Esophagus muscularis mucosa (tissue), 4 donors: ENCODE measurements at places on chromosomes 2 and 18.

DNA sequence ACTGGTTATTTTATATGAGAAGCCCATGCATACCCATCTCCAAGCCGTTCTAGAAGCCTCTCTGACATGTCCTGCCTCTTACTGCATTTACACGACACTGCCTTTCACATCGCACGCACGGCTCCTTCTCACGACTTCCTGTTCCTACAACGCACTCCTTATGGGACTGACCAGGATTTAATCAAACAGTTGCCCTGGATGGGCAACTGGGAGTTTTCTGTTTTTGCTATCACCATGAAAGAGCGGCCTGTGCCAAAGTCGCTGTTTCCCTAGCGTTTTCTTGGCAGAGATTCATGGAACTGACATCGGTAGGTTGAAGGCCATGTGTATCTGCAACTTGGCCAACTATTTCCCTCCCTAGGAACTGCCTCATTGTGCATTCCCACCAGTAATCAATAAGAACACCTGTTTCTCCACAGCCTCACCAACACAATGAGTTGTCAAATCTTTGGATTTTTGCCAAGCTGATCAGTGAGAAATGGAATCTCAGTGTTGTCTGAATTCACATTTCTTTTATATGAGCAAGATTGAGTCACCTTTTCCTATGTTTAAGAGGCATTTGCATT lies 97.2 kb upstream of the OTOS start:
- no peak for DNase-seq

DNA sequence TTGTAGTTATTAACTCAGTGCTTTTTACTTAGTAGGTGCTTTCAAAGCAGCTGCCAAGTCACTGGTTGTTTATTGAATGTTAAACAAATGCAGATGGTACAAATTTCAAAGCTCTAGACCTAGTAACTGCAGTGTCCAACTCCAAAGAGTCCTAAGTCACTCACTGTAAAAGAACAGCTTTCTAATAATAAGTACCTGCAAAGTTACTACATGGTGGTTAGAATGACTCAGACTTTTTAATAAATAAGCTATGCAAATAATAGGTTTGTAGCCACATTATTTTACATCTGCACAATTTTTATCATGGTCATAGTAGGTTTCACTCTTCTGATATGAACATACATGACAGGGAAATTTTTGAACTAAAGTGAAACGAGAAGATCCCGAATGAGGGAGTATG lies 1620.4 kb upstream of the CELF4 start:
- no peak for DNase-seq

DNA sequence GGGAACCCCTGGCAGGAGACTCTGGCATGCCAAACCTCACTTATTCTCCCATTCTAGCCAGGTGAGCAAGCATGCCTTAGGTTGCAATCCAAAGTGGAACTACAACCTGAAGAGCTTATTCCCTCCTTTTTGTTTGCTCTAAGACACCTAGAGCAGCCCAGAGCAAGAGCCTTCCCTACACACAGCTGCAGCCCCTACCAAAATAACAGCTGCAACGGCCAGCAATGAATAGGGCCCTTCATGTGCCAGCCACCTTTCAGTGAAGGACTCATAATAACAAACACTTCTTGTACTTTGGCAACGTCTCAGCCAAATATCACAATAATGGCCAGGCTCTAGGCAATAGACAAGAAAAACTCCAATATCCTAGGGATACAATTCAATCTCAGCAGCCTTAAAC lies 178.7 kb downstream of the ALK start:
- DNase-seq = no peak

DNA sequence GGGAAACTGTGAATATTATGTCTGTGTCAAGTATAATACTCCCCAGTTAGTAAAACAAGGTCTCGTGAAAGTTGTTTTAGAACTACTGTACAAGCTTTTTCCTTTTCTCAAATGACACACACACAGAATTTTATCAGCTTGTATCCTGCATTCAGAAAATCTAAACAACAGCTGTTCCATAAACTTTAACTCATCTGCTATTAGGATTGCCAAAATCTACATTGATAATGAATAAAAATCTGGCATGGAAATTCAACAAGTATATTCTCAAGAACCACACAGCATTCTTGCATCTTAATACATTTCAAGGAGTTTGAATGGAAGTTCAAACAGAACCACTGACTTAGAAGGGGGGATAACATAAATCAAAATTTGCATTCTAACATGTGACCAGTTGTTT lies 151.2 kb downstream of the SLC39A10 start:
- DNase-seq = no peak

DNA sequence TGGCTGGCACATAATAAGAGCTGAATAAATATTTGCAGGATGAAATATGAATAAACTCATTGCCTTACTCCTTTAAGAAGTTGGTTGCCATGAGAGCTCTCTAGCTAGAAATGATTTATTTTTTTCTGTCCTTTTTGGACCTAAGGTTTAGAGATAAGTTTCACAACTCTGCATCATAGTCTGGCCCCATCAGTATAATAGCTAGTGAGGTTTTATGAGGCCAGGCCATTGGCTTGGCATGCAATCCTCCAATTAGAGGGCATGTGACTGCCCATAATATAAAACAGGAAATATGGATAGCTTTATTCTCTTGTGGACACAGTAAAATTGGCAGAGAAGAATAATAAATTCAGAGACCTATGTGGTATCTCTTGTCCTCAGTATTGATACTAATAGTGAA lies 26.2 kb upstream of the INSIG2 start:
- no peak for DNase-seq

GRCh38 chr18:56460581-56460980 lies 177.8 kb downstream of the TXNL1 start:
- DNase-seq = no peak

GRCh38 chr18:9474108-9474982 lies 968 bp upstream of the RALBP1 start:
- DNase-seq = peak; percentile 96

DNA sequence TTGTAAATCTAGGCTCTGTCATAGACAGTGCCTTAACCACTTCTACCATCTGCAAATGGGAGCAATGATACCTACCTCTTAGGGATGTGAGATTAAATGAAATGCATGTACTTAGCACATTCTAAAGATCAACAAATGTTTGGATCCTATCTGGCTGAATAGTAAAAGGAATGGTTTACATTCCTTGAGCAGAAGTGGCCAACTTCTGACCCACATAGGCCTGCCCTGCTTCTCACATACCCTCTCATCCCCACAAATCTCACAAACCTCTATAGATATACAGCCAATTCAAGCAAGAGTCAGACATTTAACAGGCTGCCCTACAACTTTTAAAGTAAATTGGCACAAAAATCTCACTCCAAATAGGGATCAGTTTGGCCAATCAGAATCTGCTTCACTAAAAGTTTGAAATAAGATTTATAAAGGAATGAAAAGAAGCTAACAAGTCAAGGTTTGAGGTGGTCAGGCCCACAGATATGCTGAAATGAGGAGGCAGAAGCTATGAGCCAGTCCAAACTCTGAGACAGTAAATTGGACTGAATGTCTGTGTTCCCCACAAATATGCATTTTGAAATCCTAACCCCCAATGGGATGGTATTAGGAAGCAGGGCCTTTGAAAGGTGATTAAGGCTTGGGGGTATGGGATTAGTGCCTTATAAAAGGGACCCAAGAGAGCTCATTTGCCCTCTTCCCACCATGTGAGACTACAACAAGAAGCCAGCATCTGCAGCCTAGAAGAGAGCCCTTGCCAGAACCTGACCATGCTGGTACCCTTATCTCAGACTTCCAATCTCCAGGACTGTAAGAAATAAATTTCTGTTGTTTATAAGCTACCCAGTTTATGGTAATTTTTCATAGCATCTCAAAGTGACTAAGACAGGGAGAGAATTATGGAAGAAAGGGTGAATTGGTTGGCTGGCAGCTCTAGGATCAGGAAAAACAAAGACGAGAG lies 227.8 kb upstream of the RBMS1 start:
- no peak for DNase-seq

- no peak for DNase-seq
These were observed 52.3 kb downstream of the RAB10 start for GRCh38 chr2:26086155-26086637.

GRCh38 chr2:128505575-128506526 lies 187.2 kb upstream of the HS6ST1 start:
- no peak for DNase-seq

DNA sequence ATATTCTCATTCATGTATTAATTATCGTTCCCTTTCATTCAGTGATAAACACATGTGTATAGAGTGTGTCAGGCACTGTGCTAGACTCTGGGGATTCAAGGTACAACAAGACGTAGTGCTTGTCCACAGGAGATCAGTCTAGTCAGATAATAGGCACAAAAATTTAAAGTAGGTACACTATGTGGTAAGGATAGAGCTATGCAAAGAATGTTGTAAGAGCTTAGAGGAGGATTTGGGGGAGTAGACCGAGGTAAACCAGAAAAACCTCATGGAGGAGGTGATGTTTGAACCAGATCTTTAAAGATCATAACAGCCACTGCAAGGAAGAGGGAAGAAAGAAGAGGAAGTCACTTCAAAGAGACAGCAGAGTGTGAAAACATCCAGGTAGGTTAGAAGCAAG lies 256.9 kb upstream of the DDX18 start:
- DNase-seq = no peak

GRCh38 chr2:213238753-213239495 lies 45.3 kb upstream of the SPAG16 start:
- no peak for DNase-seq

- no peak for DNase-seq
These were observed 9.7 kb downstream of the DRC1 start for GRCh38 chr2:26411419-26411818.

DNA sequence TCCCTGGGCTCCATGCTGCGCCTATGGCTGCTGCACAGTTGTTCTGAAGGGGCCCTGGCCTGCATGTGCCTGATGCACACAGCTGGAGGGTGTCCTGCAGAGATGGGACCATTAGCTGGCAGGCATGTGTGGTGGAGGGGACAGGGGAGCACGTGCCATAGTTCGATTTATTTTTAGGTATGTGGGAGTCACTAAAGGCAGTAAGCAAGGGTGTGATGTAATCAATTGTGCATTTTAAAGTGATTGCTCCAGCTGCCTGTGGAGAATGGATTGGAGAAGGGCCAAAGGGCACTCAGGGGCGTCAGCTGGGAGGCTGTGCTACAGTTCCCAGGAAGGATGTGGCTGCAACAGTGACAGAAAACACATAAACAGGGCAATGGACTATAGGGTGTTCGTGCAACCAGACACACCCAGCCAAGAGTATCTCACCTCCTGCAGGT lies 205.1 kb downstream of the ARL4C start:
- DNase-seq = no peak

DNA sequence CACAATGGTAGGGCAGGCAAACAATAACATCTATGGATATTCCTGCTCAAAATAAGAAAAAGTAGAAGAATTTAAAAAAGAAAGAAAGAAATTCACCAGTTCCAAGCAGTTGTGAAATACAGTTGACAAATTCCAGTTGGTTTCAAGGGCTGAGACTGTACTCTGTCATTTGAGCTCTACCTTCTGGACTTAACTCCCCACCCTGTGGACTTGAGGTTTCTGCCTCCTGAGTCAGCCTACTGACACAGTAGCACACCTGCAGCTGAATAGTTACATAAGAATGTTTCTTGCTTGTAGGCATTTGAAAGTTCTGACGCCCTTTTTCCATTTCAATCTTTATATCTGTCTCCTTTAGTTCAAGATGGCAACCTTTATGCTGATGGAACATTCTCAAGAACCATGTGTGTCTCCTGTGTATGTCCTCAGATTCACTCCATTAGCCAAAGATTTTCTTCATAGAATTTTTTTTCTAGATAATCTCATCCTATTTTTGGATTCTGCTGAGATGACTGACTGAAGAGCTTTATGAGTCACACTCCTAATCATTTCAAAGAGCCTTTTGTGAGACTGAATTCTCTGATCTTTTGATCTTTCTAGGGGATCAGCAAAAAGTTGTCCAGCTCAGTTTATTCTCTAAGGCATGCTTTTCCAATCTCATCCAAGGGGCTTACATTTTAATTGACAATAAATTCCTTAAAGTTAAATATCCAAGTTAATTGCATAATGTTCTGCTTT lies 19.1 kb downstream of the NETO1 start:
- DNase-seq = no peak

DNA sequence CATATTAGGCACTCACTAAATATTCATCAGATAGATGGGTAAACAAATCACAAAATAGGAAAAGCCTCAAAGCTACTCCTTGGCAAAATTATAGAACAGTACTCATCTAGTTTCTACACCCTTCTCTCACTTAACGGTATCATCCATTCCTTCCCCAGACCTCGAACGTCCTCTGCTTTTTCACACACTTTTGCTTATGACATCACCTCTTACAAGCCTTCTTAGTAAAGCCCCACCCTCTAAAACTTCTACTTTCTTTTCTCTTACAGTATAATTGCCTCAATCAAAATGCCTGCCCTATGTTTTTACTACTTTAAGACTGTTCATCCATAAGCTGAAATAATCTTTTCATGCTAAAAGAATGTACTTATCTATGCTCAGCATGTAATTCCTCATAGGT lies 8.1 kb downstream of the CHN1 start:
- no peak for DNase-seq

DNA sequence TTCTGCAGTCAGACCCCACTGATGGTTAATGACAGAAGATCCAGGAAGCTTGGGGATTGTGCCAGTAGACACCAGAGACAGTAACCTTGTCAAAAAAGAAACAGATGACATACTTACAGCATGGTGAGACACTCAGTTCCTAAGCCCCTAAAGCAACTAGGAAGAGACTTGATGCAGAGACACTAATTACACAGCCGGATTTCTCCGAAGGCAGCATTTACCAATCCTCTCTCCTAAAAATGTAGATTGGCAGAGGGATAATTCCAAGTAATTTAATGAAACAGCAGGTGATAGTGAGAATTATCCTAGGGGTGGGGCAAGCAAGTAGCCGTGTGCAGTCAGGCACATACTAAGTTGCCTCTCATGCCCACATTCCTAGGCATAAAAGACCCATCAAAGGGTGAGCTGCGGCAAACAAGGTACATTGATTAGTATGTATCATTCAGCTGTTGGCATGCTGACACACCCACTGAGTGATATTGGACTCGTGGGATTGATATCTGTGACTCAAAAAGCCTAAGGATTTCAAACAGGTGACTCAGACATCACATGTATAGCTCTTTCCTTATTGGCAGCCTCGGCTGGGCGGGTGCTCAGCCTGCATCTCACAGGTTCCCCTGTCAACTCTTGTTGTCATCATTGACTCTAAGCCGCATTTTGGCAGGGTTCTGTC lies 296.7 kb upstream of the ATP5MC3 start:
- no peak for DNase-seq

DNA sequence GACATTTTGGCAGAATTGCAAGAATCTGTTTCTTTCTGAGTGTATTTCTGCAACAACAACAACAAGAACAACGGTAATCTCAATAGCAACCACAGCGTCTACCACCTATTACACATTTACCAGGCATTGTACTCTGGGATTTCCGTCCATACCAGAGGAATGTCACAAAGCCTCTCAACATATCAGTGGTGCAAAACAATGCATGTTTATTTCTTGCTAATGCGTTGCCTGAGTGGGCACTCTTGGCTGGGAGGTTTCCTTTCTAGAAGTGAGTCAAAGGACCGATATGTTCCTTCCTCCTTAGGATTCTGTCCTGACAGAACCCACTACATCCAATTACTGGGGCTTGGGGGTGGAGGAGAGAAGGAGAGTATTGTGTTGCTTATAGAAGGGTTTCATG lies 585.6 kb downstream of the TSN start:
- no peak for DNase-seq

GRCh38 chr2:219684721-219685689 lies 57.6 kb downstream of the SLC4A3 start:
- no peak for DNase-seq

GRCh38 chr2:43139501-43139900 lies 86.9 kb downstream of the ZFP36L2 start:
- DNase-seq = no peak

- no peak for DNase-seq
These were observed 209.8 kb downstream of the LDLRAD4 start for GRCh38 chr18:13428319-13428718.

- DNase-seq = no peak
These were observed 23.9 kb upstream of the GPR155 start for GRCh38 chr2:174510583-174511189.
